Activated naive CD4-positive, alpha-beta T cell treated with anti-CD3 and anti-CD28 coated beads for 36 hours (primary cell): ENCODE measurements at places on chromosomes 12 and 14.

DNA sequence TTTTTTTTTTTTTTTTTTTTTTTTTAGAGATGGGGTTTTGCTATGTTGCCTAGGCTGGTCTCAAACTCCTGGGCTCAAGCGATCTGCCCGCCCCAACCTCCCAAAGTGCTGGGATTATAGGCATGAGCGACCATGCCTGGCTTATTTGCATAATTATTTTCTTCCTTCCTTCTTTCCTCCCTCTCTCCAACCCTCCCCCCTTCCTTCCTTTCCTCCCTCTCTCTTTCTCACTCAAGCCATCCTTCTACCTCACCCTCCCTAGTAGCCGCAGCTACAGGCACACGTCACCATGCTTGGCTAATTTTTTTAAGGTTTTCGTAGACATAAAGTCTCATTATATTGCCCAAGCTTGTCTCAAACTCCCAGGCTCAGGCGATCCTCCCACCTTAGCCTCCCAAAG, 83.8 kb downstream of the PEBP1 start:
- no peak overlapping the region for H3K27ac ChIP-seq
- H3K4me3 ChIP-seq = no peak overlapping the region
- no peaks in the 10 kb centered on the region for H3K4me1 ChIP-seq
- H3K36me3 ChIP-seq = peaks cover 8% of the 10 kb centered on the region
- H3K27me3 ChIP-seq = no peaks in the 10 kb centered on the region

GRCh38 chr14:45048385-45048784, 35.5 kb upstream of the PRPF39 start:
- peaks cover 14% of the 10 kb centered on the region for H3K36me3 ChIP-seq
- H3K27me3 ChIP-seq = no peaks in the 10 kb centered on the region
- H3K4me1 ChIP-seq = no peaks in the 10 kb centered on the region
- no peak for DNase-seq
- no peak overlapping the region for H3K4me3 ChIP-seq

DNA sequence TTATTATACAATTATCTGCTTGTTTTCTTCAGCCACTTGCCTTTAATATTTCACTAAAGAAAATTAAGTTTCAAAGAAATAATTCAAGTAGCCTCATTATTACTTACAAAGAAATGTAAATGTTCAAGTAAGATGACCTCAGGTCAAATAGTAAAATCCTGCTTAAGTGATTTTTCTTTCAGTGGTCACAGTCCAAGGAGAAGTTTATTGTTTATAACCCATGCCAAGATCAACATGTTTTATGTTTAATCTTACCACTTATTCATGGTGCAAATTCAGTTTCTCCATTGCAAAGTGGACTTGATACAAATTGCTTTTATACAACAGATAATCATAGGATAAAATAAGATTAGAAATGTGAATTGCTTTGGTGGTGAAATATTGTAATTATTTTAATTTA, 370.2 kb upstream of the FLRT2 start:
- H3K4me1 ChIP-seq = no peaks in the 10 kb centered on the region
- DNase-seq = no peak
- no peak overlapping the region for H3K4me3 ChIP-seq
- H3K27me3 ChIP-seq = no peaks in the 10 kb centered on the region

GRCh38 chr12:95582230-95583058, 31.2 kb upstream of the USP44 start:
- H3K36me3 ChIP-seq = no peaks in the 10 kb centered on the region
- H3K27ac ChIP-seq = no peak overlapping the region
- no peak overlapping the region for H3K4me3 ChIP-seq

DNA sequence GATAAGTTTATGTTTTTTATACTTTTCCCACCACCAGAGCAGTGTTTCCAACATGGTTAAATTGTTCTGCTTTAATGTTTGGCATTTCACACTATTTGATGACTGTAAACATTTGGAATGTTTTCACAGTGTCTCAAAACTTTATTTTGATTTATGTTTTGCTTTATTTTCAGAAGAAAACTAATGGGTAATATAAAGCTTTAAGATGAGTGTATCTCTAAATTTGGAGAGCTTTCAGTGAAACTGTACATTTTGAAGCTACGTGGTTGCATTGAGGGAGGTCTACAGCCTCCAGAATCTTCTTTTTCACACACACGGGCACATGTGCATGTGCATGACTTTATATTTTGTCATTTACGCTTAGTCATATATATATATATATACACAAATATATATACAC, 10.7 kb downstream of the BICD1 start:
- peaks cover 7% of the 10 kb centered on the region for H3K4me1 ChIP-seq
- H3K27me3 ChIP-seq = no peaks in the 10 kb centered on the region
- no peak overlapping the region for H3K27ac ChIP-seq
- H3K4me3 ChIP-seq = no peak overlapping the region
- peaks cover 2% of the 10 kb centered on the region for H3K36me3 ChIP-seq

DNA sequence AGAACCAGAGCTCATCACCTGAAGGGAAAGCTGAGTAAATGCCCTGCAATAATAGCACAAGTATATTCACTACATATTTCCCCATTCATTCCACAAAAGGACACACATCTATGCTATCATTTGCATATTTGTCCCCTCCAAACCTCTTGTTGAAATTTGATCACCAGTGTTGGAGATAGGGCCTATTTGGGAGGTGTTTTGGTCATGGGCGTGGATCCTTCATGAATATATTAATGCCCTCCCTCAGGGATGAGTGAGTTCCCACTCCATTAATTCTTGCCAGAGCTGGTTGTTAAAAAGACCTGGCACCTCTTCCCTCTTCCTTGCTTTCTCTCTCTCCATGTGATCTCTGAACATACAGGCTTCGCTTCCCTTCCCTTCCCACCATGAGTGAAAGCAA, 18.6 kb upstream of the ZDHHC17 start:
- no peak overlapping the region for H3K4me3 ChIP-seq
- DNase-seq = no peak
- no peak overlapping the region for H3K27ac ChIP-seq
- H3K36me3 ChIP-seq = no peaks in the 10 kb centered on the region

GRCh38 chr14:102201353-102201738, 61.6 kb downstream of the WDR20 start:
- H3K27ac ChIP-seq = peak overlapping the region; percentile 68
- H3K36me3 ChIP-seq = peaks cover 29% of the 10 kb centered on the region
- no peak overlapping the region for H3K4me3 ChIP-seq
- peaks cover 56% of the 10 kb centered on the region for H3K4me1 ChIP-seq
- H3K27me3 ChIP-seq = no peaks in the 10 kb centered on the region

GRCh38 chr12:108803428-108804105, 53.8 kb downstream of the SSH1 start:
- peak overlapping the region; percentile 76 for H3K27ac ChIP-seq
- peaks cover 7% of the 10 kb centered on the region for H3K4me1 ChIP-seq
- no peaks in the 10 kb centered on the region for H3K27me3 ChIP-seq
- H3K4me3 ChIP-seq = no peak overlapping the region

DNA sequence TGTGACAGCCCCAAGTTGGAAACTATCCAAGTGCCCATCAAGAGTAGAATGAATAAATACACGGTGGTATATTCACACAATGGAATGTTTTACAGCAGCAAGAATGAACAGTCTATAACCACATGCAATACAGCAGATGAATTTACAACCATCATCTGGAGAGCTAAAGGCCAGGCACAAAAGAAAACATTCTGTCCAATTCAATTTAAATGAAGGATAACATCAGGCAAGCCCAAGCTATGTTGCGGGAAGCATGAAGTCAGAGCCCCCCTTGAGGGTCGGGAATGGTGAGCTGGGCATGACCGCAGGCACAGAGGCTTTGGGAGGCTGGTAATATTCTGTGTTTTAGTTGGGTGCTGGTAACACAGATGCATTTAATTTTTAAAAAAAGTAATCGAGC, 76.0 kb downstream of the SYNE3 start:
- H3K4me1 ChIP-seq = peaks cover 4% of the 10 kb centered on the region
- peaks cover 14% of the 10 kb centered on the region for H3K36me3 ChIP-seq
- no peak overlapping the region for H3K4me3 ChIP-seq
- no peak for DNase-seq
- no peak overlapping the region for H3K27ac ChIP-seq

- H3K4me1 ChIP-seq = peaks cover 32% of the 10 kb centered on the region
- no peaks in the 10 kb centered on the region for H3K27me3 ChIP-seq
- DNase-seq = no peak
- no peak overlapping the region for H3K27ac ChIP-seq
- peaks cover 10% of the 10 kb centered on the region for H3K36me3 ChIP-seq
- H3K4me3 ChIP-seq = no peak overlapping the region
These were observed 1.5 kb upstream of the MLF2 start for GRCh38 chr12:6754411-6754810.

- no peaks in the 10 kb centered on the region for H3K36me3 ChIP-seq
- H3K4me3 ChIP-seq = no peak overlapping the region
- no peaks in the 10 kb centered on the region for H3K27me3 ChIP-seq
- no peak for DNase-seq
These were observed 74.0 kb upstream of the MDM1 start for GRCh38 chr12:68406134-68406576.

- H3K27ac ChIP-seq = no peak overlapping the region
- DNase-seq = no peak
- peaks cover 3% of the 10 kb centered on the region for H3K4me1 ChIP-seq
- H3K36me3 ChIP-seq = no peaks in the 10 kb centered on the region
These were observed 12.3 kb upstream of the TMED10 start for GRCh38 chr14:75188520-75189268.
